Fibroblast of skin of right biceps (primary cell): ENCODE measurements at places on chromosomes 12 and 14.

- no peak for DNase-seq
These were observed 51.2 kb downstream of the SVOP start for GRCh38 chr12:108969622-108970021.

GRCh38 chr12:110102255-110102654 is 21.9 kb upstream of the IFT81 start:
- peak; percentile 87 for DNase-seq

- DNase-seq = peak; percentile 70
These were observed 35.7 kb downstream of the SSH1 start for GRCh38 chr12:108821407-108822397.

GRCh38 chr14:87908550-87908949 is 84.4 kb downstream of the GALC start:
- DNase-seq = no peak

DNA sequence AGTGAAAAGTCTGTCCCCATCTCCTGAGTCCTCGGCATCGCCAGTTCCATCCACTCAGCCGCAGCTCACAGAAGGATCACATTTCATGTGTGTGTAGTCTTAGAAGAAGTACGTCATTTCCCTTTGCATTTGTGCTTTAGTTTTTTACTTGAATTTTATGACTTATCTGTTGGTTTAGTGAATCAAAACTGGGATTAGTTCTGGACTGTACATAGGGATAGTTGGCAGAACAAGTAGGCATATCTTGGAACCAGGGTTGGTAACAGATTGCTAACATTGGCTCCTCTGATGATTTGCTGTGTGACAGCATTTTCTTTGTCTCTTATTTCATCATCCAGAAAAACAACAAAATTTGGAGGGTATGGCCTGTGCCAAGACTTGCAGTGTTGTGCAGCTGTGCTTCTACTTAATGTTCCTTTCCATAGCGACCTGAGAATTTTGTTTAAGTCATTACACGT is 69.6 kb upstream of the AEBP2 start:
- DNase-seq = peak; percentile 53

GRCh38 chr12:45913631-45914030 is 76.7 kb downstream of the SCAF11 start:
- no peak for DNase-seq

- no peak for DNase-seq
These were observed 21.3 kb upstream of the EIF2B2 start for GRCh38 chr14:74981462-74981782.

DNA sequence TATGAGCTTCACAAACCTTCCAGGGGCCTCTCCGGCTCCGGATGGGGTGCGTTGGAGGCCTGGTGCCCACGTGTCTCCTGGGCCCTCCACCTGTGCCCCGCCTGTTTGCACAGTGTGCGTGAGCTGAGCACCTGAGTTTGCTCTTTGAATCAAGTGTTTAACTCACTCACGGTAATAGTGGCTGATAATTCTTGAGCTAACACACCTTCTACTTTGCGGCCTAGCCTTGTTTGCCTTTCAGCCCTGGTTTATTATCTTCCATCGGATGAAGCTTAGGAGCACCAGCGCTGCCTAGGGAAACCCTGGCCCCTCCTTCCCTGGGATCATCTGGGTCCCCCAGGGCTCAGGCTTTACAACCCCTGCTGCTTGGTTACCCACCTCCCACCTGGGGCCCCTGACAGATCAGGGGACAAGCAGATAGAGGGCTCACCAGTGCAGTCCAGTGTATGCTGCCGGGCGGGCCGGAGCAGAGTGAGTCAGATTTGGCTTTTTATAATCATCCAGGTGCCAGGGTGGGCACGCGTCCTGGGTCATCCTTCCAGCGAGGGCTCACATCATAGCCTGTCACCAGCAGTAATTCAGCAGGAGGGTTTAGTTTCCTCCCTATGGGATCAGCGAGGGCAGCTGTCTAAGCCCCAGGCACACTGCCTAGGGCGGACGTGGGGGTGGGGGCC is 62.8 kb upstream of the RFLNA start:
- no peak for DNase-seq

GRCh38 chr12:56387152-56387736 is 24.6 kb upstream of the APOF start:
- DNase-seq = peak; percentile 65

DNA sequence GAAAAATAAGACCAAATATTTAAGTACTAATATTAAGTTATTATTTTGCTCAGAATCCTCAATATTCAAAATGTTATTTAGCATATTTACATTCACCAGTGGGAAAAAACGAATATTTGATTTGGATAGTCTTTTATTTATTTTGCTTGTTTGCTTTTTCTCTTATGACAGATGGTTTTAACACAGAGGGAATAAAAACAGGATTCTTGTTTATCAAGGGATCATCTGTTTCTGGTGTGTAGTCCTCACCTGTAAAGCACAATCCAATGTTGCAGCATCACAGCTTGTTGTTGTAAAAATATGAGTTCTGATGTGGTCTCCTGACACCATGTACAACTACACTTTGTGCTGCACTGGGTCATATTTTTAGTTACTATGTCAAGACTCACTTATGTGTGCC is 103.9 kb downstream of the AVPR1A start:
- DNase-seq = no peak

- DNase-seq = no peak
These were observed 9.5 kb upstream of the AJUBA start for GRCh38 chr14:22991852-22992251.

- peak; percentile 80 for DNase-seq
These were observed 3.5 kb upstream of the BDKRB1 start for GRCh38 chr14:96252323-96252998.

DNA sequence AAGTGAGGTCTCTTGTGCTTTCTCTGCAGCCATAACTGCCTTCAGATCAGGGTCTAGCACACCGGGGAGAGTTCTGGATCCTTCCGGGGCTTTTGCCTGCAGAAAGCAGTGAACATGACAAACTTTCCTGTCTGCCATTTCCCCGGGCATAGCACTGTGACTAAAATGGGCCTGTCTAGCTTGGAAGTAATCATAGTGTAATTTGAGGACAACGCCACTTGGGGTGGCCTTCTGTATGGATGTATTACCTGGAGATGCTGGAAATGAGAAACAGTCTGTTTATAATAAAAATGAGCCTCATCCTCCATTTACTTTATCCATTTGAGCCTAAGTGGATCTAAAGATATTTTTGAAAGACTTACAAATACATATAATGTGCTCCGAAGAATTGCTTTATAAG is 453.7 kb downstream of the VRK1 start:
- no peak for DNase-seq

- DNase-seq = peak; percentile 78
These were observed 10.7 kb upstream of the ATP2A2 start for GRCh38 chr12:110270125-110270962.

DNA sequence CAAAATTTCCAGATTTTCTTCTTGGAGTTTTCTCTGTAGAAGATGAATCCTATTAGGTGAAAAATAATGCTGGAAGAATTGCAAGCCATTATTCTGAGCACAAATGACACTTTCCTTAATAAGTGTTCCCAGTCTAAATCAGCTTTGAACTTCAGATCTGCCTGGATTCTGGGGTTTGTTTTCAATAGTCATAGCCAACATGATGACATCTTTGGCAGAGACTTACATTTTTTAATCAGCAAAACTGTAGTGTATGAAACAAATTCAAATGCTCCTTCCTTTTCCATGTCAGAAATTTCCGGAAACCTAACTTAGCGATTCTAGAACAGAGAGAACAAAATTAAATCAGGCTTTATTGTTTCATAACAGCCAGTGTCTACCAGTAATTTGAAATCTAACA is 88.5 kb downstream of the TSPAN8 start:
- no peak for DNase-seq

- no peak for DNase-seq
These were observed 37.4 kb downstream of the WSCD2 start for GRCh38 chr12:108166505-108166904.

- no peak for DNase-seq
These were observed 193.1 kb upstream of the DIO2 start for GRCh38 chr14:80404413-80404812.

- no peak for DNase-seq
These were observed 95.9 kb downstream of the SINHCAF start for GRCh38 chr12:31230004-31230403.

DNA sequence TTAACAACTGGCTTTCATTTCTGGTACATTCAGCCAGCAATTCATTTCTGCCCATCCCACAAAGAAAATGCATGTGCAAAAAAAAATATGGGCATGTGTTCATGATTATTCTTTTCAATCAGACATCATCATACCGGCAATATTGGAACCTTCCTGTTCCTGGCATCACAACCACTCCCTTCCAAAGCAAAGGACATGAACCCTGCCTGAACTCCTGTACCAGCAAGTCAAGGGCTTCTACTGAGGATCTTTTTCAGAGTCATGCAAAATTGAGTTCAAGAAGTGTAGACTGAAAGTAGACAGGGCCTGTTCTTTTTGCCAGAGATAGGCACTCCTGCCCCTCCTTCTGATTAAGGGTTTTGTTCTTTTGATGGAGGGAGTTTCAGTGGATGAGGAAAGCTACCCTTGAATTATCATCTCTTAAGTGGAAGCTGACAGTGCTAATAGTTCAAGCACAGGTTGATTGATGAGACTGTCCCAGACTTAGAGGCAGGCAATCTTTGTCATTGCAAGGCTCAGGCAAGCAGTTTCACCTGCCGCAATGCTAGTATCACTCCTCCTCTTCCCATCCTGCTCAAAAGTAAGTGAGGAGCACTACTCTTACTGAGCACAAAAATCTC is 22.3 kb upstream of the DIO2 start:
- no peak for DNase-seq

DNA sequence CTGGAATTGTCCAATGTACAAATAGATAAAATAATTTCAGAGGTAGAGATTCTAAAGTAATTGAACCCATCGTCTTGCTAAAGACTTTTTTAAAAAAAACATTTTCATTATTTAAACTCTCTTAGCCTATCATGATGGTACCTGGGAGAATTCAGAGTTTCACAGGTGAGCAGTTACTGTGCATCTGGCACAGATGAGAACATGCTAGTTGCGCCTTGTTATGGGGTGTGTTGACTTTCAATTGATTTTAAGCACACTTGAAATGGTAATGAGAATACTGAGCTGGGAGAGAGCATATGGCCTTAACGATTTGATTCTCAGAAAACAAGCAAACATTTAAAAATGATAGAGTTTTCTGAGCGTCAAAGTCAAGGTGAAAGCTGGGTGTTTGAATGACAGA is 66.6 kb downstream of the FLRT2 start:
- DNase-seq = no peak
